GDM1 (cell line): ENCODE measurements at places on chromosomes 16 and 17.

DNA sequence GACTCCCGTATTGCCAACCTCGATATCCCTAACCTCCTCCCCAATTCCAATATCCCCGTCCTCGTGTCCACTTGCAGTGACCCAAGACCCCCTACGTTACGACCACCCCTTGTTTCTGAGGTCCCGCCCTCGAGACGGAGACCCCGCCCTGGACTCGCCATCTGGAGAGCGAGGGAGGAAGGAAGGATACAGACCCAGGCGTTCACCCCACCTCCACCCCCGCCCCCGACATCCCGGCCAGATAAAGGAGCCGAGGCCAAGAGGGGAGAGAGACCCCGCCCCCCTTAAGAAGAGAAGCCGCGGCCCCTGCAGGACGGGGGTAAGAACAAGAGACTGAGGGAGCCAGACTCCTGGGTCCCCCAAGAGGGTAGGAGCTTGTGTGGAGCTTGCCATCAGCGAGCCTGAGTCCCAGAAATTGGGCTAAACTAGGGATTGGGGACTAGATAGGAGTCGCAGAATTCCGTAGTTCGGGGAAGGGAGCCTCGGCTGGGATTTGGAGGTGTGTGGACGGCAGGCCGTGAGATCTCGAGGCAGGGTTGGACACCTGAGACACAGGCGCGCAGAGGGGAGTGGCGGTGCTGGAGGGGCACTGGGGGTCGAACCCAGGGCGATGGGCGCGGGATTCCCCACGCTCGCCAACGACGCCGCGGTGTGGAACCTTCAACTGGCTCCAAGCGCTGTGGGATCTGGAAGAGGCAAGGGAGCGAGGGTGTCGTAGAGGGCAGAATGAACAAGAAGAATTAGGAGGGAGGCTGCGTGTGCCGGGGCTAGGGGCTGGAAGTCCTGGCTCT, at the start of gene BCL6B:
TSS of gene BCL6B (plus strand) at position 270 of the 791 bp plus-strand sequence. CDS start 622 bp downstream, outside the sequence.
- no peak for DNase-seq

DNA sequence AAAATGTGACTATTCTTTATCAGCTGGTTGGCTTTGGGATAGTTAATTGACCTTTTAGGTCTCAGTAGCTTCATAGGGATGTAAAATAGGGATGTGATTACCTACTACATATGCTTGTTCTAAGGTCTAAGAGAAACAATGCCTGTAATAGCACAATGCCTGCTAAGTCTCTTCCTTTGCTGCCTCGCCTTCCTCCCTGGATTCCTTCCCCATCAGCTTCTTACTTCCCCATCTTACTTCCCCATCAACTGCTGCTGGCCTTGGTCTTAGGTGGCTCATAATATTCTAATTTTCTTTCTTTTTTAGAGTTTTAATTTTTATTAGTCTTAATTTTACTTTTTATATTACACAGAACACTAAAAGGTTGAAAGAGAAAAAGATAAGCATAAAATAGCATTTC, 59.2 kb upstream of the GOT2 start:
- no peak for DNase-seq

- DNase-seq: no peak
Observed at GRCh38 chr16:78288888-78289287, 189.4 kb downstream of the WWOX start.

DNA sequence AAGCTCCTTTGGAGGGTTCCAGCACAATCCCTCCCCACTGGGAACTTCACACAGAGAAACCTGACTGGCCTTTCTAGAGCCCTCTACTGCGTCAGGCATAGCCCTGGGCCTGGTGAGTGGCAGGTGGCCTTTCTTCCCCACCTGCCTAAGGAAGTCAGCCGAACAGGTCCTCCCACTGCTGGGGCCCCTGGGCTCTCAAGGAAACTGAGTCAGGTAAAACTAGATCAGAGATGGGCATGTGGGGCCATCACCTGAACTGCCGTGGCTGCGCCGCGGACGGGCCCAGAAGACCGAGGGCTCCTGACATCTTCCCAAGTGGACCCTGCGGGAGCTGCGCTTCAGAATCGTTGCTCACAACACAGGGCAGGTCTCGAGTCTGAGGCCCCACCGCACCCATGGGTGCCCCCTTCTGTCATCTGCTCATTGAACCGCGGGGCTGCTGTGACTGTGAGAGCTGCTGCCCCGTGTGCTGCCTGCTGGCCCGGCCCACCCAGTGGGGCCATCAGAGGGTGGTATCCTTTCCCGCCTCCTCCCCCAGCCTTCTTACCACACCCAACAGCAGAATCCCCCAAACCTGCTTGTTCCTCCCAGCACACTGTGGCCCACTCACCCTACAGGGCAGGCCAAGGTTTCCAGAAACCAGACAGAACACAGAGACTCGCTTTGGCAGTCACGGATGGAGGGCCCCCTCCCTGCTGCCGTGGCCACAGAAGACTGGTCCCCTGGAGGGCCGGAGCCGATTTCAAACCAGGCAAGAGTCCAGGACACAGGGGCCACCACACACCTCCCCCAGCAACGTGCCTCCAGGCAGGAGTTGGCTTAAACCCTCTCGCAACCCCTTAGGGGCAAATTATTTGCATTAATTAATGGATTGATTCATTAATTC, 81.1 kb downstream of the TBC1D16 start:
- no peak for DNase-seq

DNA sequence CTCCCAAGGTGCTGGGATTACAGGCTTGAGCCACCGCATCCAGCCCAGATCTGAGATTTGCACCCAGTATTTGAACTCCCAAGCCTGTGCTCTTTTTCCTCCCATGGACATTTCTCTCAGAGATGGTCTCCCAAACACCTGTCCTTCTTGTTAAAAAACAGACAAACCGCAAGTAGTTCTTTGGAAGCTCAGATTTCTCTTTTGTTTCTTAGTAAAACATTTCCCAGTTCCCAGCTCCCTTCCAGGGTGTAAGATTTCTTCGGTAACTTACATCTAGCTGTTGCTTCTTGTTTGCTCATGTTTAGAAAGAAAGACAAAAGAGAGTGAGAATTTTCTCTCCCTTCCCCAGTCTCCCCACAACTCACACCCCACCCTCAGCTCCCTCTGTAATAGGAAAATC, 36.2 kb downstream of the IL4R start:
- DNase-seq: no peak

DNA sequence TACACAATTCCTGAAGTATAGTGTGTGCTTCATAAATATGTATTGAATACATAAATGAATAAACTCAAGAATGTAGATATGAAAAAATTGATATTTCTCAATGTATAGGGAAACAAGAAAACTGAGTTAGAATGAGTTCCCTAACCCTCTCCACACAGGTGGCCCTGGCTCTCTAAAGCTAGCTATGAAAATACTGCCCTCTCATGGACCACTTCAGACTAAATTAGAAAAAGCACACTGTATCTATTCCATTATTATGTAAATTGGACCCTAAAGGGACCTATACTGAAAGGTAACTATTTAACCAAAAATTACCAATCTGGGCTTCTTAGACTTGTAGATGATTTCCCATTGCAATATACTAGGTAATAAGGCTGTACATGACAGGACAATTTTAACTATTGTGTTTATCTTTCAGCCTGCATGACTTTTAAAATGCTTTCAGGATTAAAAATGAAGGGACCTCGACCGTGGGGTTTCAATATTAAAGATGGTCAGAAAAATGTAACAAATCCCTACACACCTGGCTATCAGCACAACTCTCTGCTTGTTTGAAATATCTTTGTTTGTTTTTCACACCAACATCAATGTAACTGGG, 672.5 kb upstream of the KIF2B start:
- DNase-seq: no peak

- peak; percentile 94 for DNase-seq
Observed at GRCh38 chr16:30091474-30092372, at the start of gene TBX6. Gene TBX6, minus strand, starts transcription at chr16:30091924. Its CDS starts 731 bp downstream, at chr16:30091193.

- no peak for DNase-seq
Observed at GRCh38 chr17:32265192-32265923, at the start of gene RHBDL3. Gene RHBDL3, plus strand, starts transcription at chr17:32265832. Its CDS starts 358 bp downstream, at chr17:32266190.

- DNase-seq: peak; percentile 26
Observed at GRCh38 chr17:34171245-34171818, 83.8 kb upstream of the CCL2 start.

DNA sequence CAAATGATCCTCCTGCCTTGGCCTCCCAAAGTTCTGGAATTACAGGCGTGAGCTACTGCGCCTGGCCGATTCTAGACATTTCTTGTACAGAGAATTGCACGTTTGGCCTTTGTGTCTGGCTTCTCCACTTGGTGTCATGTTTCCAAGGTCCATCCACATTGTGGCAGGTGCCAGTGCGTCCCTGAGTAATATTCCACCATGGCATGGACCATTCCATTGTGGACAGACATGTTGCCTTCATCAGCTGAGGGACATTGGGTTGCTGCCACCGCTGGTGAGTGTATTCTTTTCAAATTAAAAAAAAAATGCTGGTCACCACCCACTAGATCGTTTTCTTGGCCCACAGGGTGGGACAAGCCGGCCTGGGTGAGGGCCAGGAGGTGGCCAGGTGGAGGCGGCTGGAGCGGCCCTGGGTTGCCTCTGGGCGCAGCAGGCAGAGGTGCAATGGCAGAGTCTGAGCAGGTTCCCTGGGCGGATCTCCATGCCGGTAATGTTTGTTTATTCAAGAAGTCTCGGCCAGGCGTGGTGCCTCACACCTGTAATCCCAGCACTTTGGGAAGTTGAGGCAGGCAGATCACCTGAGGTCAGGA, 274.1 kb downstream of the SEC14L1 start:
- no peak for DNase-seq

GRCh38 chr17:29046473-29046839, 3.5 kb downstream of the PIPOX start:
- DNase-seq: no peak

- DNase-seq: no peak
Observed at GRCh38 chr17:50352693-50353599, 7.0 kb downstream of the XYLT2 start.

DNA sequence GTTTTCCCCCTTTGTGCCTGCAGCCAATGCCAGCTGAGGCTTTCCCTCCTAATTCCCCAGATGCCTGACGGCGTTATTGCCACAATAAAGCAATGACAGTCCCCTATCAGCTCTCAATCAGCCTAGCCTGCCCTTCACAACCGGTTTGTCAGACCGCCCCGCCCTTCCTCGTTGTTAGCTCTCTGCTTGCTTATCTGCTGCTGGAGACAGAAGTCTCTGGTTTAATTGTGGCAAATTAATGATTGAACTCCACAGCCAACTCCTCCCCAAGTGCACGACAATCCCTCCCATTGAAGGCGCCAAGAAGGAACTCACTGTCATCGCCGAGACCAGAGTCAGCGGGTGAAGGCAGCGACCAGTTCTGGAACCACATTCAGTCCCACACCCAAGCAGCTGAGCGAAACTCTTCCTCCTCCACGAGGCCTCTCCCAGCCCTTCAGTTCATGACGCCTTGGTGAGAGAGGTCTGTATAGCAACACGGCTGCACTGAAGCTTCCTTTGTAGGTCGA, 474.4 kb downstream of the SLC39A11 start:
- DNase-seq: no peak

DNA sequence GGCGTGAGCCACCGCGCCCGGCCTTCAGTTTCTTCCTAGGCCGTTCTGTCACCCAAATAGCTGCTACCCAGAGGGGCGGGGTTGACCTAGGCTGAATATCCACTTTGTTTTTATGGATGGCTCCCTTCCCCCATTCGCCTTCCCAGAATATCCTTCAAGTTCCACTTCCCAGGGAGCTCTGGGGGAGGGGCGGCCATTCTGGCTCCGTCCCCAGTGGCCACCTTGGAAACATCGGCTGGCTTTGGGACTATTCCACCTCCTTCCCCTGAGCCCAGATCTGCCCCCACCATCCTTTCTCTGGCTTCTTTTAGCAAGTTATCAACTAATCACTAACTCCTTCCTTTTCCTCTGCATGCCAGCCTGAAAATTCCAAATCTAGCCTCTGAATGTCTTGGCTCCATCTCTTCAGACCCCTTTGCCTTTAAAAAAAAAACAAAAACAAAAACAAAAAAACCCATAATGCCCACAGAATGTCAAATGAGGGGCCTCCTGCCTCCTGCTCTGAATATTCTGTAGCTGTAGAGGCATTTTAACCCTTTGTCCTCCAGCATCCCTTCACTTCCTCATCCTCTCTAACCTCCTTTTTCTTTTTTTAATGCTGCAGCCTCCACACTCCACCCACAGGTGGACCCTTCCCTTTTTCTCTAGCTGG, 6.4 kb downstream of the ATP1B2 start:
- peak; percentile 17 for DNase-seq

DNA sequence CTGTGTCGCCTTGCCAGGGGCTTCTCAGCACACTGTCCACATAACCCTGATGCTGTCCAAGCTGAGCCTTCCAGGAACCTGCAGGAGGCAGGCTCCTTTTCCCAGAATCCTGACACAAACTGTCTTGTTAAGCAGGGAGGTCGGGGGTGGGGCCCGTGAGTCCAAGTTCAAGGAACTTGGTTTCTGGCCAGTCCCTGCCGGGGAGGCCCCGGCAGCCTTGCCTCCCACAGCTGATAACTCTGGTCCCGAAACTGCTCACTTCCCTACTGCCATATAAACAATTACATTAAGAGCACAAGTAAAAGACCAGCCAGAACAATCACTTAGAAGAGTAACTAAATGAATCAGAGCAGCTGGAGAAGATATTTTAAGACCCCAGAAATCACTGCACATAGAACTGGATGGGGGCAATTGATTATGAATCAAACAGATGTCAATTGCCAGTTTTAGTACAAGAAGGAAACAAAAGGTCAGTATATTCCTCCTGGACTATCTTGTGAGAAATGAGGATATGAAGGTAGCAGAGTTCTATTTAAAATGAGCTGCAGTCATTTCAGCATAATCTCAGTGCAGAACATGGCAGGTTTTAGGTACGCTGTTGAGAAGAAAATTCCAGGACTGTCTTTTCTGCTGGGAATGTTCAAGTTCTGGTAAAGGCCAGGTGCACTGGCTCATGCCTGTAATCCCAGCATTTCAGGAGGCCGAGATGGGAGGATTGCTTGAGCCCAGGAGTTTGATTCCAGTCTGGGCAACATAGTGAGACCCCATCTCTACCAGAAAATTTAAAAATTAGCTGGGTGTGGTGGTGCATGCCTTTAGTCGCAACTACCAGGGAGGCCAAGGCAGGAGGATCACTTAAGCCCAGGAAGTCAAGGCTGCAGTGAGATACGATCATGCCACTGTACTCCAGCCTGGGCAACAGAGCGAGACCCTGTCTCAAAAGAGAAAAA, 169.8 kb downstream of the PITPNC1 start:
- DNase-seq: no peak

- DNase-seq: no peak
Observed at GRCh38 chr17:66073384-66073783, 118.5 kb downstream of the CEP112 start.

- DNase-seq: no peak
Observed at GRCh38 chr17:78501241-78502036, 75.8 kb downstream of the DNAH17 start.

GRCh38 chr17:46106966-46107644, 86.1 kb downstream of the KANSL1 start:
- DNase-seq: no peak

DNA sequence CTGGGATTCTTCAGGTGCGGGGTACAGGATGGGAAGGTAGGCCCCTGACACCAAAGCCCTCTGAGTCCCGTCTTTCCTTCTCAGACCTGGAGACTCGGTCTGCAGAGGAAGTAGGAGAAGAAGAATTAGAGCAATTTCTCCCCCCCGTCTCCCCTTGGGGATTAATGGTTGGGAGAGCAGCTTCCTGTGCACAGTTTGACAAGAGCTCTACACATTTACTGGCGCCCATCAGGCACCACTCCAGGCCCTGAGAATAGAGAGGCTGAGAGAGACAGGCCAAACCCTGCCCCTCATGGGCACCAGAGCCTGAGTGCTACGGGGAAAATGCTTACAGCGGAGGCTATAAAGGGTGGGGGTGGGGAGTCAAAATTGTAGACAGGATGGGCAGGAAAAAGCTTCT, 3.5 kb upstream of the C16orf74 start:
- DNase-seq: no peak

- DNase-seq: no peak
Observed at GRCh38 chr16:23424292-23424958, 28.6 kb downstream of the COG7 start.

- DNase-seq: no peak
Observed at GRCh38 chr17:42670789-42671657, 5.8 kb downstream of the PLEKHH3 start.
